NCI-H1105 treated with DMSO at 0.1 percent for 48 hours (cell line): ENCODE measurements at places on chromosomes 1 and 21.

- DNase-seq, result no peak
These were observed 137.9 kb upstream of the EDN2 start for GRCh38 chr1:41622402-41622801.

- DNase-seq, result no peak
These were observed 25.5 kb downstream of the GBP2 start for GRCh38 chr1:89100412-89100811.

- no peak for DNase-seq
These were observed 13.8 kb upstream of the MYOC start for GRCh38 chr1:171666114-171666769.

- DNase-seq, result no peak
These were observed 104.9 kb downstream of the PLPPR4 start for GRCh38 chr1:99369154-99369553.

DNA sequence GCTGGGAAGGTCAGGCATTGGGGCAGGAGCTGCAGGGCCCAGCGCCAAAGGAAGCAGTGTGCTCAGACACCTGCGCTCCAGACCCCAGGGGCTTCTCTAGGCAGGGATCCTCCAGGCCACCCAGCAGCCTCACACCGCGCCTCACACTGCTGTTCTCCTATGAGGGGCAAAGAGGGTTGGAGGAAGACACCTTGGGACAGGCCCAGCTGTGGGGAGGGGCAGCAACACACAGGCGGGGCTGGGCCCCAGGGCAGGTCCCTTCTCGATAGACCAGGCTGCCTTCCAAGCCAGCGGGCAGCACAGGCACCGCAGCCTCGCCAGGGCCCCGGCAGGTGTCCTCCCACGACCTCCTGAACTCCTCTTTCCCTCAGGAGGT, 20.7 kb upstream of the PRSS38 start:
- no peak for DNase-seq

GRCh38 chr1:216820345-216820744, 97.1 kb upstream of the ESRRG start:
- DNase-seq, result peak; percentile 28

DNA sequence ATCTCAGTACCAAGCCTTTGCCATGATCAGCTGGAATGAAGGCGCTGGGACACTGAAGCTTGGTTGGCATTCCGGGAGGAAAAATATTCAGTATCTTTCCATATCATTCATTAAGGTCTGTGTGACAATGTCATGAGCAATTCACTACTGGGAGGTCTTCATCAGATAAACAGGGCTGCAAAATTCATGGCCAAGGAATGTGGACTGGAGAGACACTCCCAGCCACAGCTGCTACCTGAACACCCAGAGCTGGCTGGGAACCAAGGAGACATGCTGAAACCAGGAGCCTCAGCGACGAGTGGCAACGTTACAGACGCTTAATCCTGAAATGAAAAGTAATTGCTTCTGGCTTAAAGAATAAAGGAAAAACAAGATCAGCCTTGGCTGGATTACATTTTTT, 30.6 kb upstream of the DDAH1 start:
- DNase-seq, result peak; percentile 80

GRCh38 chr1:227335242-227336020, 17.1 kb upstream of the CDC42BPA start:
- no peak for DNase-seq

GRCh38 chr1:229597877-229598276, 28.0 kb downstream of the TAF5L start:
- DNase-seq, result no peak
